Hippocampal formation (tissue), 2 donors: ENCODE measurements at places on chromosomes 11 and 22.

DNA sequence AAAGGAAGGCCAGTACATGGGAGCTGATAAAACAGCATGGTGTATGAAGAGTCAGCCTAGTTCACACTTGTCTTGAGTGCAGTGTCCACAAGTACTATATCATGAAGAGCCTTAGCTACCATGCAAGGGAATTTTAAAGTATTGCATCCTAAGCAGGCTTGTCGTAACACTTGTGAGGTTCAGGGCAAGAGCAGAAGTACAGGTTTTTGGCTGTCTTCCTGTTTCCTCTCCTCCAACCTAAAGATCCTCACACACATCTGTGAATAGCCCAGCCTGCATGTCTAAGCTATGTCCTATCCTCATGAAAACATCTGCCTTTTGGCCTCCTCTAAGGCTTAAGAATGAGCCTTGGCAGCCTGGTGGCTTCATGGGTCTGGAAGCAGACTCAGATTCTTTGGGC, 34.6 kb upstream of the TMEM123 start:
- DNase-seq: no peak

GRCh38 chr11:95521133-95521542, 268.4 kb downstream of the FAM76B start:
- DNase-seq: no peak

GRCh38 chr11:64070314-64070681, 34.6 kb downstream of the FLRT1 start:
- no peak for DNase-seq

DNA sequence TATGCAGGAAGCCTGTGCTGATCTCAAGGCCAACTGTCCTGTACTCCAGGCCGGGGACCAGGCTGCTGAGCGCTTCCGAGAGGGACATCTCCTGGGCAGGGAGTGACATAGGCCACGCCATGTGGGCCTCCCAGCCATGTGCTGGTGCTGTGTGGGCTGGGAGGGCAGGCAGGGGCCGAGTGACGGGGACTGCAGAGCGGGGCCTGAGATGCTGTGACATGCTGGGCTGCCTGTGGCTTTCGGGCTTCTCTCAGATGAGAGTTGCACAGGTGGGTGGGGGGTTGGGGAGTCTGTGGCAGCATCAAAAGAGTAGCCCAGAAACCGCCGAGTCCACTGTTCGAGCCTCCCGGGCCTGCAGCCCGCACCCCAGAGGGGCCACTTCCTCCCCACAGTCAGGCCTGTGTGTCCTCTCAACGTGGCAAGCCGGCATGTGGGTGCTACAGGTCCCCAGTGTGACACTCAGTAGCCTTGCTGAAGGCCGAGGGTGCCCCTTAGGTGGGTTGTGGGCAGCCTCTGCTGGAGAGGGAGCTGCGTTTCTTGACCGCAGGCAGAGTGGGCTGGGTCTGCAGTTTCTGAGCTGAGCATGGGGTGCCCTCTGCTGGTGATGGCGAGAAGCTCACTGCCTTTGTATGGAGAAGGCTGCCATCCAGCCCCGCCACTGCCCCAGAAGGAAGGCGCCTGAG, 101.2 kb downstream of the BCR start:
- peak; percentile 73 for DNase-seq

DNA sequence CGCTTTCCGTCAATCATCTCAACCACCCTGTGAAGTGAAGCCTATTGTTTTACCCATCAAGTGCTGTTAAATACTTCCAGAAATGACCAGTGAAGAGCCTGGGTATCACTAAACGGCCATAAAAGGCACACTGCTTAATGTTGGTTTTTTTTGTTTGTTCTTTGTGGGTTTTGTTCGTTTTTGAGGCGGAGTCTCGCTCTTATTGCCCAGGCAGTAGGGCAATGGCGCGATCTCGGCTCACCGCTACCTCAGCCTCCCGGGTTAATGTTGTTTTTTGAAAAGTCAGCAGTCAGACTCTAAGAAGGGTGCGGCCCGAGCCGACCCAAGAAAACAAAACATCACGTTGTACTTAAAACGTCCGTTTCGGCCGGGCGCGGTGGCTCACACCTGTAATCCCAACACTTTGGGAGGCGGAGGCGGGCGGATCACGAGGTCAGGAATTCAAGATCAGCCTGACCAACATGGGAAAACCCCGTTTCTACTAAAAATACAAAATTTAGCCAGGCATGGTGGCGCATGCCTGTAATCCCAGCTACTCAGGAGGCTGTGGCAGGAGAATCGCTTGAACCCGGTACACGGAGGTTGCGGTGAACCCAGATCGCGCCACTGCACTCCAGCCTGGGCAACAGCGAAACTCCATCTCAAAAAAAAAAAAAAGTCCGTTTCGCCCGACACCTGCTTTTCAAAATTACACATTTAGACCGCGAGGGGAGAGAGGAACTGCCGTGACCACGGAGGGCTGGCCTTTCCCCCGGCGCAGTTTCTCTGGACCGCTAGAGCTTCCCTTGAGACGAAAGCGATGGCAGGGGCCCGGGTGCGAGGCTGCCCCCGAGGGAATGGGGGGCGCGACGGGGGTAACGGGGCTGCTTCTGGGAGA, 714 bp downstream of the CD59 start:
- DNase-seq: no peak

- DNase-seq: no peak
These were observed 56.9 kb upstream of the CSNK2A3 start for GRCh38 chr11:11409901-11410300.

DNA sequence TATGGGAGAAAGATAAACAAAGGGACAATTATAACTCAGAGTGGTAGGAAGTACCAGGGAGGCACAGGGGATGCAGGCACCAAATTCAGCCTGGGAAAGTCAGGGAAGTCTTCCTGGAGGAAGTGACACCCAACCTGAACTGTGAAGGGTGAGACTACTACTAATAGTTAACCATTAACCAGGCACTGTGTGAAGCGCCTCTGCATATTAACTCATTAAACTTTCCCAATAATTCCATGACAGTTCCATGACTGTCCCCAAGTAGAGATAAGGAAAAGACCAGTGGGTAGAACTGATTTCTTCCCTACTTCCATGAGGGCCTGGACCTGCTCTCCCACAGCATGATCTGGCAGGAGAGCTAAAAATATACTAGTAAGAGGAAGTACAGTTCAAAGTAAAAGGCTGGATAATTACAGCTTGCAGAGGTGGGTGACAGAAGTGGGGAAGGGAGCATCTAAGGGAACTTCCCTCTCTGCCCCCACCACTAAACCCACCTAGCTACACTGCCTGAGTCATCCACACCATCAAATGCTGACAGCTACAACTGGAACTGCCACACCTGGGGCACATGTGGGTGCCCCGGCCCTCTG, 4.7 kb upstream of the AP1B1 start:
- no peak for DNase-seq

- no peak for DNase-seq
These were observed 469.9 kb downstream of the MN1 start for GRCh38 chr22:27331526-27332281.

DNA sequence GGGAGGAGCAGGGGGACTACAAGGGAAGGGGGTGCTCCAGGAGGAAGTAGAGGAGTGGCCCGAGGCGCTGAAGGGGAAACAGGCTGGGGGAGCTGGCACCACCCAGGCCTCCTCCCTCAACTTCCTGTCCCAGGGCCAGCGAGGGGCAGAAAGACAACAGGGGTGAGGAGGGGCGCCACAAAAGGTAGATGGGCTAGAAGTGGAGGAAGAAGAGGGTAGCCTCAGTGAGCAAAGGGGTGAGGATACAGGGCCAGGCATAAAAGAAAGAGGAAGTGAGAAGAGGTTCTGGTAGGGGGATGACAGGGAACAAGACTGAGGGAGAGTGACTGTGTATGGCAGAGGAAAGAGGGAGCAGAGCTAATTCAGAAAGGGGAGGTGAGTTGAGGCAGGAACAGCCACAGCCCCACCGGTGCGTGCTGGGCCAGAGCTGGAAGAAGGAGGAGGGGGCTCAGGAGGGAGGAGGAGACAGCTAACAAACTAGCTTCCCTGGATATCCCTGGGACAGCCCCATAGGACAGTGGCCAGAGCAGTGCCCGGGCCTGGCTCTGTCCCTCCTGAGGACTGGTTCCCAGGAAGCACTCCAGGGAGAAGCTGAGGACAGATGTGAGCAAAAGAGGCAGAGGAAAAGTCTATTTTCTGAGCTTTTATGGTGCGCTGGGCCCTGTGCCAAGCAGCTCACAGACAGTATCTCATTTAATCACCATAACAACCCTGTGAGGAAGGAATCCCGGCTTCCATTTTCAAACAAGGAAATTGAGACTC, 8.5 kb downstream of the DCHS1 start:
- DNase-seq: no peak

DNA sequence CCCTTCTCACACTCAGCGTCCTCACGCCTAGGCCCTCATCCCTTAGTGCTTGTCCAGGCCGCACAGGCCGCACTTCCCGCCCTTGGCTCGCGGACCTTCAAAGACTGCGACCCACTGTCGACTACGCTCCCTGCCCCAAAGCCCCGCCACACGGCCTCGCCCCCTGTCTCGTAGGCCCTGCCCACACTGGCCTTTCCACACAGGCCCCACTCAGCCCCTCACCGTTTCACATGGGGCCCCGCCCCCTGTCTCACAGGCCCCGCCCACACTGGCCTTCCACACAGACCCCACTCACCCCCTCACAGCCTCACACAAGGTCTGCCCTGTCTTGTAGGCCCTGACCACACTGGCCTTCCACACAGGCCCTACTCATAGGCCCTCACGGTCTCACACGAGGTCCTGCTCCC, 11.0 kb downstream of the NRXN2 start:
- DNase-seq: no peak

- no peak for DNase-seq
These were observed 1.1 kb downstream of the LZTR1 start for GRCh38 chr22:20983081-20983771.

GRCh38 chr11:114125959-114126358, 66.4 kb downstream of the ZBTB16 start:
- DNase-seq: no peak

DNA sequence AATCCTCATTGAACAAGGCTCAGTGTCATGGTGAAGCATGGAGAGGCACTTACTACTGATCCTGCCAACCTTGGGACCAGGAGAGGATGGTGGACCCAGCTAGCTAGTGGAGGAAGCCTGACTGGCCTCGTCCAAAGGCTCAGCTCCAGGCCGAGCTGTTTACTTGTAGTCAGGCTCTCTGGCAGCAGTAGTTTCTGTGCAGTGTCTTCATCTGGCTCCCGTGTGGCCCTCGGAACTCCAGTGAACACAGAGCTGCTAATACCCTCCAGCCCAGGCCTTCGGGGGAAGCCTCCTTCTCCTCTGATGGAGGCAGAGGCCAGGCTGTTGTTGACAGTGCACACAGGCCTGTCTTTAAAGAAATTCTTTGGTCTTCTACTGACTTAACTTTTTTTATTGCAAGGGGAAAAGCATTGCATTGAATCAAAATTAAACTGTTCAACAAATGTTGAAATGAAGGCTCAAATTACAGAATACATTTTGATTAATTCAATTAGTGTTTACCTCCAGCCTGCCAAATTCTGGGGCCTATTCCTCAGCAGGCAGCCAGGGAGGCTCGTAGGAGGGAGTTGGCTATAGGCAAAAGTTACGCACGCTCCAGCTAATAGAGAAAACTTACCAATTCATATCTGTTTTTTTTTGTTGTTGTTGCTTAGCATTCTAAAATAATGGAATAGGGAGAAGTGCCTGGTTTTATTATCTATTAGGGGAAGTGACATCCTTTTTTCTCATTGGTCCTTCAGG, 18.8 kb downstream of the PPFIBP2 start:
- DNase-seq: no peak

DNA sequence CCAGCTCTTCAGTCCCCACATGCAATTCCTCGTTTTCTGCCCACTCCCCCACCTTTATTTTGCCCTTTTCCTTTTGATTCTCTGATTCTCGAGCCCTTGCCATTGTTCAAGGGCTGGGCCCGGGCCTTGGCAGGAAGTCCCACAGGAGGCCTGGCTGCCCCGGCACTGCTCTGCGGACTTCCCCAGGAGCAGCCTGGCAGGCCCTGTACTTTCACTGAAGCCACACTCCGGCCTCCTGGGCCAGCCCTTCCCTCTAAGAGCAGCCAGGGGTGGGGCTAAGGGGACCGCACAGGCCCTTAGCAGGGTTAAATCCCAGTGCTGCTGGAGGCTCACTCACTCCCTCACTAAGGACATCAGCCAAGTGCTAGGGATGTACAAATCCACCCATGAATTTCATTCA, 4.1 kb downstream of the LRRC32 start:
- no peak for DNase-seq

GRCh38 chr22:24201681-24202614, 20.7 kb downstream of the SUSD2 start:
- no peak for DNase-seq

DNA sequence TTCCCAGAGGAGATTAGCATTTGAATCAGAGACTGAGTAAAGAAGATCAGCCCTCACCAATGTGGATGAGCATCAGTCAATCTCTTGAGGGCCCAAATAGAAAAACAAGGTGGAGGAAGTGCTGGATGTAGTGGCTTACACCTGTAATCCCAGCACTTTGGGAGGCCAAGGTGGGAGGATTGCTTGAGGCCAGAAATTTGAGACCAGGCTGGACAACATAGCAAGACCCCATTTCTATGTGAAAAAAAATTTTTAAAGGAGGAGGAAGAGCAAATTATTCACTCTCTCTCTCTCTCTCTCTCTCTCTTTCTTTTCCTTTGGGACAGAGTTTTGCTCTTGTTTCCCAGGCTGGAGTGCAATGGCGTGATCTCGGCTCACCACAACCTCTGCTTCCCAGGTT, 18.1 kb upstream of the CAPRIN1 start:
- DNase-seq: no peak

- no peak for DNase-seq
These were observed 82.9 kb upstream of the THY1 start for GRCh38 chr11:119505861-119506260.

DNA sequence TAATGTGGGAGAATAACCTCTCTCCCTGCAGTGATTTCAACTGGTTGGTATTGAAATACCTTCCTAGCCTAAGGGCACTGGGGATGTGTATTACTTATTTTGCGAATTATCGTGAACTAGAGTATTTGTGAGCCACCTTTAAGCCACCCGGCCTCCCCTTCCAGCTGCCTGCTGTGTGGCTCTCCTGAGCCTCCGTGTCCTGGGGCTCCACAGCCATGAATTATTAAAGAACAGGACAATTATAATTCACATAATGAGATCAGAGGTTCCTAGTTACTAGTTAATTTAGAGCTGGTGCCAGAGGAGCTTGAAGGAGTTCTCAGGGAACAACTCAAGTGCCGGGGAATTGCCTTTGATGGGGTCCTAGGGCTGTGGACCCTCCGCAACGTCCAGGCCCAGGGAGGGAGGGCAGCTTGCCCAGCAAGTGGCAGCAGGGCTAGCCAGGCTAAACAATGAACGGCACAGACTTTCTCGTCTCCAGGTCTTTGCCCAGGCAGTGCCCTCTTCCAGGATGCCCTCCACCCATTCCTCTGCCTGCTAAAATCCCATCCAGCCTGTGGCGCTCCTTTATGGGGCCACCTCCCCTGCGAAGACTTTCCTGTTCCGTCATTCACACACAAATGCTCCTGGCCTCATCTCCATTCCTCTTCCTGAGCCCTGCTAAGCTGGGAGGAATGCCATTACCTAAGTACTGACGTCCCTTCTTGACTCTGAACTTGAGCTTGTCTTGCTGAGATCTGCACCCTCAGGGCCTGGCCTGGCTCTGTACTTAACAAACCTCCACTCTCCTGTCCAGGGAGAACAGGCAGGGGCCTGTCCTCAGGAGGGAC, 91.5 kb downstream of the RTL6 start:
- no peak for DNase-seq
